ENCODE measurements at places on chromosomes 4 and X. TPM values are rescaled to one million over a fixed set of nuclear protein-coding genes. Genes with fewer than 3 reads are reported as not detected.

Gene CXCL5
- 0.17 TPM for total RNA-seq

Gene CSN1S1
- not detected for total RNA-seq

Gene SERTM2
- total RNA-seq, result not detected

Gene TEX11
- not detected for total RNA-seq

Gene FAT1
- total RNA-seq, result 121 TPM

Gene CT45A1
- total RNA-seq, result not detected

Gene SH3TC1
- 0.26 TPM for total RNA-seq

Gene PCDH19
- not detected for total RNA-seq

Gene TEX13C
- total RNA-seq, result not detected

Gene ASMT
- not detected for total RNA-seq

Gene USP46
- total RNA-seq, result 10.5 TPM

Gene DOK7
- total RNA-seq, result 0.09 TPM

Gene CACNA1F
- total RNA-seq, result not detected

Gene CT45A9
- total RNA-seq, result not detected

Gene POU4F2
- not detected for total RNA-seq

Gene TEC
- total RNA-seq, result 0.79 TPM

Gene XPNPEP2
- 4.8 TPM for total RNA-seq

Gene RHOXF2
- total RNA-seq, result not detected

Gene TEX13D
- not detected for total RNA-seq

Gene CXCL6
- 14.3 TPM for total RNA-seq

Gene PABPC5
- total RNA-seq, result 1.6 TPM

Gene LRP2BP
- total RNA-seq, result 0.26 TPM

Gene ALAS2
- not detected for total RNA-seq

Gene TMSB15B
- total RNA-seq, result 4.9 TPM

Gene TSPAN5
- 46.8 TPM for total RNA-seq

Gene NPNT
- under 0.01 TPM for total RNA-seq

Gene TMEM156
- 0.17 TPM for total RNA-seq

Gene F9
- not detected for total RNA-seq

Gene NHSL2
- total RNA-seq, result 9.5 TPM

Gene MGST2
- 1.2 TPM for total RNA-seq

Gene CXCL11
- total RNA-seq, result not detected

Gene FAM133A
- total RNA-seq, result not detected

Gene PDGFC
- 39.4 TPM for total RNA-seq

Gene NUDT10
- 2.7 TPM for total RNA-seq

Data from bronchial smooth muscle cell (primary cell).